Vagina (tissue), 2 donors: ENCODE measurements at places on chromosomes 12 and 14.
A peak's percentile ranks its signal among the peaks of the same experiment; 100 is the strongest.

GRCh38 chr12:10030446-10030845 lies at the start of gene CLEC9A:
Gene CLEC9A, plus strand, starts transcription at chr12:10030682. Its CDS starts 22,006 bp downstream, at chr12:10052688.
- H3K27me3 ChIP-seq, result no peaks in the 10 kb centered on the region
- no peaks in the 10 kb centered on the region for H3K36me3 ChIP-seq
- H3K4me3 ChIP-seq, result no peak within 1 kb of the TSS
- no peak for DNase-seq
- H3K4me1 ChIP-seq, result no peaks in the 10 kb centered on the region

GRCh38 chr12:94988471-94988870 lies 15.0 kb downstream of the NDUFA12 start:
- no peaks in the 10 kb centered on the region for H3K27me3 ChIP-seq
- DNase-seq, result no peak
- peaks cover 4% of the 10 kb centered on the region for H3K36me3 ChIP-seq
- no peak overlapping the region for H3K27ac ChIP-seq
- H3K4me3 ChIP-seq, result no peak overlapping the region
- H3K4me1 ChIP-seq, result no peaks in the 10 kb centered on the region

DNA sequence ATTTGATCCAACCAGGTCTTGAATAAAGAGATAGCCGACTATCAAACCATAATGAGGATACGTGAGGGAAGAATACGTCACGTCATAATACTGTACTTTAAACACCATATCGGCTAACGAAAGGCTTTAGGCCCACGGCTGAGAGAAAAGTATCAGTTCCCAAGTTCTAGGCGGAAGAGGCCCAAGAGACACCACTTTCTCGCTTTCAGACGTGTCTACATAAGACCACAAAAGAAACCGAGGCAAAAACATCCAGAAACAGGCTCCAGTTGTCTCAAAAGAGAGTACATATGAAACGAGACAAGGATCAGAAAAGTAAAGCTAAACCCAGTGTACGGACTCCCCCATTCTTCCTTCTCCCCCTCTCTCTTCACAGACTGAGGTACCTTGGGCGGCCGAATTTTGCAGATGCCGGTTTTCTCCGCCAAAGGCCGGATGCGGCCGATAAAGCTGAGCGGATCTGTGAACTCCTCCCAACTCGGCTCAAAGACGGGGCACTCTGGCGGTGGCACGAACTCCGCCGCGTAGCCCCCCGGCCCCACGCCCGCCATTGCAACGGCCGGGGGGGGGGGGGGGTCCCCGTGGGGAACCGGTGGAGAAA lies 479 bp downstream of the KDM5A start:
- no peak for DNase-seq
- no peaks in the 10 kb centered on the region for H3K27me3 ChIP-seq
- H3K4me3 ChIP-seq, result peak overlapping the region; percentile 54

- peak overlapping the region; percentile 48 for H3K27ac ChIP-seq
- no peak overlapping the region for H3K4me3 ChIP-seq
- no peaks in the 10 kb centered on the region for H3K27me3 ChIP-seq
- DNase-seq, result no peak
- H3K4me1 ChIP-seq, result peaks cover 38% of the 10 kb centered on the region
- no peaks in the 10 kb centered on the region for H3K36me3 ChIP-seq
Measured at GRCh38 chr12:19234171-19234704, 104.7 kb downstream of the PLEKHA5 start.

DNA sequence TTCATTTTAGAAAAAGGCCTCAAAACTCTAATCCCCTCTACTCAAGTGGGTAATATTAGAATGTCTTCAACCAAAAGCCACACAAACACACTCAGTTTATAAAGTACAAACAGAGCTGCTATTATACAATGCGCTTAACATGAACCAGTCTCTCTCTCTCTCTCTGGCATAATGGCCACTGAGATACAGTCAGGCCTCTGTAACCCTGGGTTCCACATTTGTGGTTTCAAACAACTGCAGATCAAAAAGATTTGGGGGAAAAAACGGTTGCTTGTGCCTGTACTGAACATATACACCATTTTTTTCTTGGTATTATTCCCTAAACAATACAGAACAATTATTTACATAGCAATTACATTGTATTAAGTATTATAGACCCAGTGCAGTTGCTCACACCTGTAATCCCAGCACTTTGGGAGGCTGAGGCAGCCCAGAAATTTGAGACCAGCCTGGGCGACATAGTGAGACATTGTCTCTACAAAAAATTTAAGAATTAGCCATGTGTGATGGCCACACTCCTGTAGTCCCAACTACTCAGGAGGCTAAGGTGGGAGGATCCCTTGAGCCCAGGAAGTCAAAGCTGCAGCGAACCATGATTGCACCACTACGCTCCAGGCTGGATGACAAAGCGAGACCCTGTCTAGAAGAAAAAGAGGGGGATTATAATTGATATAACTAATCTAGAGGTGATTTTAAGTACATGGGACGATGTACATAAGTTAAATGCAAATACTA lies 5.6 kb downstream of the SLC11A2 start:
- H3K4me3 ChIP-seq, result no peak overlapping the region
- H3K36me3 ChIP-seq, result no peaks in the 10 kb centered on the region
- no peak for DNase-seq
- peaks cover 26% of the 10 kb centered on the region for H3K4me1 ChIP-seq

GRCh38 chr12:96237465-96238077 lies 43.4 kb downstream of the ELK3 start:
- H3K27me3 ChIP-seq, result no peaks in the 10 kb centered on the region
- H3K27ac ChIP-seq, result peak overlapping the region; percentile 71
- no peaks in the 10 kb centered on the region for H3K36me3 ChIP-seq
- peaks cover 90% of the 10 kb centered on the region for H3K4me1 ChIP-seq
- no peak for DNase-seq

GRCh38 chr14:53047307-53048069 lies 96.6 kb upstream of the FERMT2 start:
- no peaks in the 10 kb centered on the region for H3K4me1 ChIP-seq
- DNase-seq, result no peak
- no peaks in the 10 kb centered on the region for H3K27me3 ChIP-seq
